Omental fat pad (tissue), 4 donors: ENCODE measurements at places on chromosomes 2 and 18. TPM values are rescaled to one million over a fixed set of nuclear protein-coding genes. Genes with fewer than 3 reads are reported as not detected.

GRCh38 chr18:74468547-74469061 lies 11.5 kb upstream of the DIPK1C start:
- DNase-seq = no peak

- DNase-seq = no peak
Measured at GRCh38 chr2:85244828-85245227, 83.0 kb downstream of the TGOLN2 start.

GRCh38 chr2:136962105-136962725 lies 196.9 kb downstream of the THSD7B start:
- DNase-seq = no peak

DNA sequence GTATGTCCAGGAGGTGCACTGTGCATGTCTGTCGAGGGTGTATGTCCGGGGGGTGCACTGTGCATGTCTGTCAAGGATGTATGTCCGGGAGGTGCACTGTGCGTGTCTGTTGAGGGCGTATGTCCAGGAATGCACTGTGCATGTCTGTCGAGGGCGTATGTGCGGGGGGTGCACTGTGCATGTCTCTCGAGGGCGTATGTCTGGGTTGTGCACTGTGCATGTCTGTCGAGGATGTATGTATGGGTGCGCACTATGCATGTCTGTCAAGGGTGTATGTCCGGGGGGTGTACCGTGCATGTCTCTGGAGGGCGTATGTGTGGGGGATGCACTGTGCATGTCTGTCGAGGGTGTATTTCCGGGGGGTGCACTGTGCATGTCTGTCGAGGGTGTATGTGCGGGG lies 249.3 kb upstream of the MYT1L start:
- DNase-seq = no peak

TXNDC2 gene
- total RNA-seq = not detected

SERPINB4 gene
- total RNA-seq = not detected

DUSP19 gene
- 1.9 TPM for total RNA-seq

PXDN gene
- total RNA-seq = 228 TPM

CKAP2L gene
- total RNA-seq = not detected

ASXL3 gene
- total RNA-seq = 0.65 TPM
